ENCODE measurements at places on chromosomes 3 and 15. TPM values are rescaled to one million over a fixed set of nuclear protein-coding genes. Genes with fewer than 3 reads are reported as not detected.

GRCh38 chr3:196506687-196507086, 3.1 kb upstream of the RNF168 start:
- H3K27me3 ChIP-seq, result no peaks in the 10 kb centered on the region
- H3K36me3 ChIP-seq, result no peaks in the 10 kb centered on the region
- DNase-seq, result no peak

- H3K4me1 ChIP-seq, result no peaks in the 10 kb centered on the region
- H3K4me3 ChIP-seq, result no peak overlapping the region
- no peak for DNase-seq
- no peaks in the 10 kb centered on the region for H3K36me3 ChIP-seq
- H3K27me3 ChIP-seq, result no peaks in the 10 kb centered on the region
- H3K27ac ChIP-seq, result no peak overlapping the region
Measured at GRCh38 chr3:55017876-55018275, 90.0 kb upstream of the LRTM1 start.

The LINGO1 gene
- total RNA-seq, result not detected

The CTNNB1 gene
- total RNA-seq, result 149 TPM

DNA sequence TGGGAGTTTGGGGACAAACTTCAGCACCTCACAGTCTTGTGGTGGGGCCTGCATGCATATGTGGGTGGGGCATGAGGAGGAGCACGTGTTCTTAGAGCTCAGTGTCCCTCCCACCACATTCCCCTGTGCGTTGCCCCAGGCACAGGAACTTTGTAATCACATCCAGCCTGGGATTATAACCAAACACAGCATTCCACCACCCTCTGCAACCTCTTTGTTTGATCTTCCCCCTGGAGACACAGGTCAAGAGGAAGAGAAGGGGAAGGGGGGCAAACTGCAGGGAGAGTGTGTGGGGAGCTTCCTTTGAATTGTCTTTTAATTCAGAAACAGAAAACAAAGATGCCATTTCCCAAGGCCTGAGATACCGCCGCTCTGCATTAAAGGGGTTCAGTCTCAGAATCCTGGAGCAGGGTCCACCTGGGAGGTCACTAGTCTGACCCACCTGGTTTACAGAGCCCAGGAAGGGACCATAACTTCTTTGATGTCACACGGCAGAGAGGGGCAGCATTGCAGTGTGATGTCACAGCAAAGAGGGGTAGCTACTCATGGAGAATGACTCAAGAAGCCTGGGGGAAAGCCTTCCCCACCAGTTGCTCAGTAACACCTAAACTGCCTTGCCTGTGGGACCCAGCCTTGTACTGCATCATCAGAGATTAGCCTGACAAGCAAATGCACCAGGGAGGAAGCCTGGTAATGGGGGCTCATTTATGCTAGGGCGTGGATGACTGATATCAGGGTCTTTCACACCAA, 106.3 kb upstream of the RNU6-1 start:
- no peaks in the 10 kb centered on the region for H3K36me3 ChIP-seq
- no peaks in the 10 kb centered on the region for H3K27me3 ChIP-seq
- H3K27ac ChIP-seq, result peak overlapping the region; percentile 84
- DNase-seq, result no peak
- H3K4me3 ChIP-seq, result peak overlapping the region; percentile 43
- H3K4me1 ChIP-seq, result peaks cover 16% of the 10 kb centered on the region

The TEX55 gene
- total RNA-seq, result not detected

GRCh38 chr3:42381551-42382082, 28.8 kb downstream of the LYZL4 start:
- peaks cover 2% of the 10 kb centered on the region for H3K27me3 ChIP-seq
- H3K36me3 ChIP-seq, result no peaks in the 10 kb centered on the region
- H3K4me1 ChIP-seq, result no peaks in the 10 kb centered on the region
- DNase-seq, result no peak
- H3K4me3 ChIP-seq, result no peak overlapping the region

The LZTFL1 gene
- 13.0 TPM for total RNA-seq

GRCh38 chr3:67648229-67648628, 6.2 kb downstream of the SUCLG2 start:
- no peak overlapping the region for H3K4me3 ChIP-seq
- H3K27ac ChIP-seq, result no peak overlapping the region
- H3K27me3 ChIP-seq, result no peaks in the 10 kb centered on the region

The STRIT1 gene
- not detected for total RNA-seq

The NDUFB5 gene
- total RNA-seq, result 84.3 TPM

- no peaks in the 10 kb centered on the region for H3K36me3 ChIP-seq
- no peaks in the 10 kb centered on the region for H3K4me1 ChIP-seq
- DNase-seq, result peak; percentile 5
- H3K27ac ChIP-seq, result no peak overlapping the region
- H3K27me3 ChIP-seq, result no peaks in the 10 kb centered on the region
Measured at GRCh38 chr3:28476194-28476593, 127.6 kb upstream of the AZI2 start.

- H3K27ac ChIP-seq, result no peak overlapping the region
- DNase-seq, result no peak
- no peaks in the 10 kb centered on the region for H3K36me3 ChIP-seq
- H3K4me1 ChIP-seq, result no peaks in the 10 kb centered on the region
Measured at GRCh38 chr3:27655547-27655946, 66.6 kb downstream of the EOMES start.

The IL16 gene
- total RNA-seq, result 52.1 TPM

The TOMM70 gene
- 46.2 TPM for total RNA-seq

- H3K4me1 ChIP-seq, result no peaks in the 10 kb centered on the region
- no peaks in the 10 kb centered on the region for H3K36me3 ChIP-seq
- H3K27me3 ChIP-seq, result no peaks in the 10 kb centered on the region
Measured at GRCh38 chr15:26472661-26473060, 300.2 kb downstream of the GABRB3 start.

The CPN2 gene
- total RNA-seq, result not detected

The IQCF5 gene
- not detected for total RNA-seq

DNA sequence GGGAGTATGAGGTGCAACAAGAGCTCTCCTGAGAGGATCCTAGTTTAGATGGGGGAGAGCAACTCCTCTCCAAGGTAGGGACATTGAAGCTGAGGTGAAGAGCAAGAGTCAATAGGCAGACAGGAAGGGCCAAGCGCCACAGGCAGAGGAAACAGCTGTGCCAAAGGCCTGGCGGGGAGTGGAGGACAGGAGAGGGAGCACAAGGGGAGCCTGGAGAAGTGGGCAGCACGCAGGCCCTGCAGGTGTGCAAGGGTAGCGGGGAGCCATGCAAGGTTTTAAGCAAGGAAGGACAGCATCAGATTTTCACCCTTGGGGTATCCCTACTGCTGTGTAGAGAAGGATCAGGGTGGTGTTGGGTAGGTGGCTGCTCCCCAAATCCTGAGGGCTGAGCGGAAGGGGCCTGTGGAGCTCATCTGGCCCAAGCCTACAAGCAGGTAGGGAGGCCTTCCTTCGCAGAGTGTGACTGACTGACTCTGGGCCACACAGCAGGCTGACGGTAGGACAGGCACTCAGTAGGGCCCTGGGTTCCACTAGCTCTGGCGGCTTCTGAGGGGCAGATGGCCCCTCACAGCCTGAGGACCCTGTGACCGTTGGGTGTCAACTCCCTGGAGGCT, 13.3 kb downstream of the CHST13 start:
- H3K4me1 ChIP-seq, result no peaks in the 10 kb centered on the region
- no peaks in the 10 kb centered on the region for H3K36me3 ChIP-seq
- DNase-seq, result no peak
- no peak overlapping the region for H3K27ac ChIP-seq

The SHF gene
- total RNA-seq, result 1.4 TPM

The RASGRF1 gene
- 1.1 TPM for total RNA-seq

DNA sequence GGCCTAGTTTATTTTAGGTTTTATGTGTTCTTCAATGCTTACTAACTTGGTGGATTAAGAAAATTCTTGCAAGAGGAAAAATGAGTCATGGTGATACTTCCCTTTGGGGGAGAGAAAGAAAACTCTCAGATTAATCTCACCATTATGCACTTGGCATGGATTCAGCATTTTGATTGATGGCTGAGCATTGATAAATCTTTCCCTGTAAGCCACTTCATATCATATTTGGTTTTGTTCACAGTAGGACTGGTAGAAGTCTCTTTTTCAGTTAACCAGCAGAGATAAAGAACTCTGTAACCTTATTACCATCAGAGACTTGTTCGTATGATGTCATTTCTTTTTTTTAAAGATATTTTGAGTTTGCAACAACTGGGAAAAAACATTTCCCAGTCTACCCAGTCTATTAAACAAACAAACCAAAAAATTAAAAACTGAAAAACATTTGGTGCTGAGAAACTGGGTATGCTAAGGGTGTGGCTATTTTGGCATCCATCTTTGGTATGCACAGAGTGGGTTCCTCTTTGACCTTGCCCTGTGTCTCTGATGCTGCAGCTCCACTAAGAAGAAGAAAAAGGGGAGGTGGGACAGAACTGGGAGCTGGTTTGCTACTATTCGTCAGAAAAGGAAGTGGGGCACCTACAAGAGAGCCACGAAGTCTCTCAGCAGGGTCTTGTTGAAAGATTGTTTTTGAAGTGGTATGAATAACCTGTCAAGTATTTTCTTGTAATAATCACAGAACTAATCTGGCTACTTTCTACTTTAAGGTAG, 17.2 kb downstream of the TMOD3 start:
- H3K4me1 ChIP-seq, result peaks cover 20% of the 10 kb centered on the region
- H3K4me3 ChIP-seq, result no peak overlapping the region
- no peaks in the 10 kb centered on the region for H3K27me3 ChIP-seq
- DNase-seq, result no peak
- H3K36me3 ChIP-seq, result no peaks in the 10 kb centered on the region

DNA sequence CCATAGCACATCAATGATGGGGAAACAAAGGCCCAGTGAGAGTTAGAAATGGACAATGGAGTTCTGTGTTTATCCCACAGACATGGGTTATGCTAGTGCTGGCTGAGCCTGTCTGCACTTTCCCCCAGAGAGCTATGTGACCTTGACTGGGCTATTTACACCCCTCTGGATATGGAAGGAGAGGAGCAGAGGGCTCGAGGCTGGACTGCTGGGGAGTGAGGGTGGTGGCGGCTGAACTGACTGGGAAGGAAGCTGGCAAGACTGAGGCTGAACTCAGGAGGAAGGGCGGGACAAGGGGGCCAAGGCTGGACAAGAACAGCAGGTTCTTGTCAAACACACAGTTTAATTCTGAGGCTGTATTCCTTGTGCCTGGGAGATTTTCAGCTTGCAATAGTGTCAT, 10.8 kb upstream of the INSYN1 start:
- no peak overlapping the region for H3K4me3 ChIP-seq
- no peaks in the 10 kb centered on the region for H3K4me1 ChIP-seq
- no peak overlapping the region for H3K27ac ChIP-seq

- no peaks in the 10 kb centered on the region for H3K27me3 ChIP-seq
- H3K4me3 ChIP-seq, result peak overlapping the region; percentile 40
- H3K4me1 ChIP-seq, result peaks cover 47% of the 10 kb centered on the region
- no peaks in the 10 kb centered on the region for H3K36me3 ChIP-seq
- H3K27ac ChIP-seq, result peak overlapping the region; percentile 84
- peak; percentile 99 for DNase-seq
Measured at GRCh38 chr3:15361494-15362214, 29.3 kb upstream of the SH3BP5 start.

- H3K27me3 ChIP-seq, result no peaks in the 10 kb centered on the region
- peak; percentile 79 for DNase-seq
- no peak overlapping the region for H3K4me3 ChIP-seq
- peak overlapping the region; percentile 88 for H3K27ac ChIP-seq
- peaks cover 18% of the 10 kb centered on the region for H3K4me1 ChIP-seq
- no peaks in the 10 kb centered on the region for H3K36me3 ChIP-seq
Measured at GRCh38 chr3:114290911-114291901, 2.6 kb upstream of the TIGIT start.

DNA sequence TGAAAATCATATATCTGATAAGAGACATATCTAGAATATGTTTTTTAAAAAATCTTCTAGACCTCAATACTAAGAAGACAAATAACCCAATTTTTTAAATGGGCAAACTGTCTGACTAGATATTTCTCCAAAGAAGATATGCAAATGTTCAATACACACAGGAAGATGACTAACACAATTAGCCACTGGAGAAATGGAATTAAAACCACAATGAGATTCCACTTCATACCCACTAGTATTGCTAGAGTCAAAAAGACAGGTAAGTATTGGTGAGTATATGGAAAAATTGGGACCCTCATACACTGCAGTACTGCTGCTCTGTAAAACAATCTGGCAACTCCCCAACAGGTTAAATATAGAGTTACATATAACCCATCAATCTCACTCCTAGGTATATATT, 33.1 kb upstream of the TOPAZ1 start:
- H3K27me3 ChIP-seq, result no peaks in the 10 kb centered on the region
- H3K36me3 ChIP-seq, result no peaks in the 10 kb centered on the region
- H3K4me1 ChIP-seq, result no peaks in the 10 kb centered on the region
- DNase-seq, result no peak
- no peak overlapping the region for H3K4me3 ChIP-seq

GRCh38 chr15:78536134-78536533, 4.1 kb upstream of the PSMA4 start:
- H3K27ac ChIP-seq, result no peak overlapping the region
- H3K4me3 ChIP-seq, result no peak overlapping the region
- H3K36me3 ChIP-seq, result no peaks in the 10 kb centered on the region
- DNase-seq, result no peak
- H3K27me3 ChIP-seq, result no peaks in the 10 kb centered on the region

GRCh38 chr15:70327856-70328678, 230.3 kb upstream of the TLE3 start:
- H3K27ac ChIP-seq, result no peak overlapping the region
- no peak overlapping the region for H3K4me3 ChIP-seq
- DNase-seq, result no peak
- H3K4me1 ChIP-seq, result peaks cover 12% of the 10 kb centered on the region
- no peaks in the 10 kb centered on the region for H3K27me3 ChIP-seq

The MEX3B gene
- 0.90 TPM for total RNA-seq

DNA sequence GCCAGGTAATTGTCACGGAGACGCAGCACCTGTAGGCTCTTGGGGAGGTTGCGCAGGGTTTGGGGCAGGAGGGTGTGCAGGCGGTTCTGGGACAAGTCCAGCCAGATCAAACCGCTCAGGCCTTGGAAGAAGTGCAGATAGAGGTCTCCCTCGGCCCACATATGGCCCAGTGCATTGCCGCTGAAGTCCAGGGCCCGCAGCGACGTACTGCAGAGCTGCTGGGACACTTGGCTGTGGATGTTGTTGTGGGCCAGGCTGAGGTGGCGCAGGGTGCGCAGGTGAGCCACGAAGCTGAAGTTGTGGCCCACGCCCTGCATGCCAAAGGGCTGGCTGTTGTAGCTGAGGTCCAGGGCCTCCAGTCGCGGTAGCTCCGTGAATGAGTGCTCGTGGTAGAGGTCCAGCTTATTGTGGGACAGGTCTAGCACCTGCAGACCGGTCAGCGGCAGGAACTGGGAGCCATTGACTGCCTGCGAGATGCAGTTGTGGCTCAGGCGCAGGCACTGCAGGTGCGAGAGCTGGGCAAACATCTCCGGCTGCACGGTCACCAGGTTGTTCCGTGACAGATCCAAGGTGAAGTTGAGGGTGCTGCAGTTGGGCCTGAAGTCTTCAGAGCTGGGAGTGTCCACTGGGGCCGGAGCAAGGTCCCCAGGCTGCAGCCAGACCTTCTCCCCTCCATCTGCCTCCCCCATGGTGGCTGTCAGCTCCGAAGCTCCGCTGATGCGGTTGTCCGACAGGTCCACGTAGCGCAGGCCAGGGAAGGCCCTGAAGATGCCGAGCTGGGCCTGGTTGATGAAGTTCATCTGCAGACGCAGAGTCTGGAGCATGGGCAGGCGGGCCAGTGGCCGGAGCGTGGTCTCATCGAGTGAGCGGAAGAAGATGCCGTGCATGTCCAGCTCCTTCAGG, 2.9 kb downstream of the TLR9 start:
- no peak overlapping the region for H3K27ac ChIP-seq
- no peak overlapping the region for H3K4me3 ChIP-seq
- no peak for DNase-seq

The TLR9 gene
- total RNA-seq, result 4.8 TPM

Measured in GM12878 (cell line).